ENCODE measurements at places on chromosomes 6 and 20.

GRCh38 chr20:373171-373890 lies 7.2 kb upstream of the TRIB3 start:
- peak; percentile 39 for DNase-seq

DNA sequence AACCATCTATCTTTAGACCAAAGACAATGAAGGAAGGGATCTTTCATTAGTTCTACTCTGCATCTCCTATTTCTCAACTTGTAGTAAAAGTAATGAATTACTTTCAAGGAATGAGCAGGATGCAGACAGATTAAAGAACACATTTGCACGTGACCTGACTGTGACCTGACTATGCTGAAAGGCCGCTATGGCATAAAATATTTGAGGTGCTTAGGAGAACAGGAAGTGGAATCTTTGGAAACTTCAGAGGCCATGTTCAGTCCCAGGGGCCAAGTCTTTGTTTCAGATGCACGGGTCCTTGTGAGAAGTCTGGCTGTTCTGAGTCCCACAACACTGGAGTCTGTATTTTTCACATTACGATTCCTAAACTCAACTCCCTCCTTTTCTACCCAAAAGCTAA lies 41.0 kb downstream of the NINL start:
- no peak for DNase-seq

DNA sequence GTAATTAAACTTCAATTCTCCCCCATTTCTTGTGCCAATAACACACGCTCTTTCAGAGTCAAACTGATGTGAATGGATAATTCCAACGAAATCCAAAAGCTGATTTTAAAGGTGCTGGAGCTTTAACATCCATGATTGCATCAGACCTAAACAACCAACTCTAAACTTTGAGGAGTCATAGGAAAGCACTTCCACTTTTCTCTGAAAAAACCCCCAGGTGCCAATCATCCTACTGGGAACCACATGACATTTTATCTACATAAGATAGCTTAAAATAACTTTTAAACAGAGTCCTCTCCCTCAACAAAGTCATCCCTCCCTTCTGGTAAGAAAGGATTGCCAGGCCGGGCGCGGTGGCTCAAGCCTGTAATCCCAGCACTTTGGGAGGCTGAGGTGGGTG lies 167.7 kb upstream of the PDE10A start:
- DNase-seq: no peak

DNA sequence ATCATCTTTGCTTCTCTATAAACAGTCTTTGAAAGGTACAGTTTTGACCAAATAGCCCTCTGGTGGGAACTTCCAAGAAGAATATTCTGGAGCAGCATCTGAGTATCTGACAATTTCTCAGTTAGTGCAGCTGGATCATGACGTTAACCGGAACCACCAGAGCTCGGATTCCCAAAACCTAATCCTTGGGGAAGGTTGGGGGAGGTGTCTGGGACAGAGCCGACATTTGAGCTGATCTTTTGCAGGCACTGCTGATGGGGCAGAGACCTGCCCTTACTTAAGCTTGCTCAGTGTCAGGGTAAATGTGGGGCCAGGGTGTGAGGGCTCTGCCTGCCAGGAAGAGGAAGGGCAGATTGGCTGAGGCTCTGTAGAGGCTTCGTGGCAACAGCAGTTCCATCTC lies 416.6 kb downstream of the DHX35 start:
- DNase-seq: no peak

- DNase-seq: peak; percentile 69
These were observed 24.6 kb downstream of the DSTN start for GRCh38 chr20:17594443-17594842.

- DNase-seq: no peak
These were observed 948.0 kb upstream of the EPHA7 start for GRCh38 chr6:94367316-94367715.

GRCh38 chr6:170253910-170254269 lies 37.0 kb downstream of the DLL1 start:
- no peak for DNase-seq

DNA sequence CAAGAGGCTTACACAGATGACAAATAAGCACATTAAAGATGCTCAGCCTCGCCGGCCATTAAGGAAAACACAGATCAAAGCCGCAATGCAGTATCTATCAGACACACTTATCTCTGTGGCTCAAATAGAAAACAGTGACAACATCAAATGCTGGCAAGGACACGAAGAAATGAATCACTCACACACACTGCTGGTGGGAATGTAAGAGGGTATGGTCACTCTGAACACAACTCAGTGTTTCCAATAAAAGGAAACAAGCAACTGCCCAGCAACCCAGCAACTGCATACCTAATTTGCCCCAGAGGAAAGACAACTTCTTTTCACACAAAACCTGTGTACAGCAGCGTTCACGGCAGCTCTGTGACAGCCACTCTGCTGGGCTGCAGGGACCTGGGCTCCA lies 155.8 kb downstream of the WDR27 start:
- no peak for DNase-seq

- no peak for DNase-seq
These were observed 193.1 kb downstream of the NRN1 start for GRCh38 chr6:5813625-5814027.

GRCh38 chr20:25025091-25025861 lies 32.7 kb downstream of the ACSS1 start:
- DNase-seq: peak; percentile 9

DNA sequence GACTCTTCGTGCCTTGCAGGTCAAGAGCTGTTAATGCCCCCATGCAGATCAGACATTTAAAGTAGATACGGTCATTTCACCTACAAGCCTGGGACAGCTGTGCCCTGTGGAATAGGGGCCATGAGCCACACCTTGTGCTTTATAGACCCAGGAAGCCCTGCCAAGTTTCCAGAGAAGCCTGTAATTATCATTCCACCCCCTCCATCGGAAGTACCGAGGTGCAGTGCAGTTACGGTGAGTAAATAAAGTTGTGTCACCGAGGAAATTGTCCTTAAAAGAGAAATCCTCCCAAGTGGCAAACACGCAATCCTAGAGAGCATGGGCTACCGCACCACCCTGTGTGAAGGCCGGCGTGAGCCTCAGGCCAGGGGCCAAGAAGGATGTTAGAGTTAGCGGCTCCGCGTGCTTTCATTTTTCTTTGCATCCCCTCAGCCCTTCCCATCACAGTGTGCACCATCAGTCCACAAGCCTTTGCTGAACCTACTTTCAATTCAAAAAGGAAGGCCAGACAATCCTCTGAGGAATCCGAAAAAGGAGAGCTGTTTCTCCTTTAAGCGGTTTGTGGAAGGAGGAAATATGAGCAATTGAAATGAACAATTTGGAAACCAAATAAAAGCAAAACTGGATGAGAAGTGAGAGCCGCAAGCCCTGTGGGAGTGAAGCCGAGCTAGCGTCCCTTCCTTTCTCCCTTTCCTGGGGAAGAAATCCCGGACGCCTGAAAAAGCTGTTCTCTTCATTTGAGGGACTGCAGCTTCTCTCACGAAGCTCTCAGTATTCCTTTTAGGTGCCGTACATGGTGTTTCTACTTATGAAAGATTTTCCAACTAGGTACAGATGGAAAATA lies 183.3 kb upstream of the PDE10A start:
- DNase-seq: no peak

- no peak for DNase-seq
These were observed 617.7 kb upstream of the AGPAT4 start for GRCh38 chr6:161891542-161891941.

DNA sequence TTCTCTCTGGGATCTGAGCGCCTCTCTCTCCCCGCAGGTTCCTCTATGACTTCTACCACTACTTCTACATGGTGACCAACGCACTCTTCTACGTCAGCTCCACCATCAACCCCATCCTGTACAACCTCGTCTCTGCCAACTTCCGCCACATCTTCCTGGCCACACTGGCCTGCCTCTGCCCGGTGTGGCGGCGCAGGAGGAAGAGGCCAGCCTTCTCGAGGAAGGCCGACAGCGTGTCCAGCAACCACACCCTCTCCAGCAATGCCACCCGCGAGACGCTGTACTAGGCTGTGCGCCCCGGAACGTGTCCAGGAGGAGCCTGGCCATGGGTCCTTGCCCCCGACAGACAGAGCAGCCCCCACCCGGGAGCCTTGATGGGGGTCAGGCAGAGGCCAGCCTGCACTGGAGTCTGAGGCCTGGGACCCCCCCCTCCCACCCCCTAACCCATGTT lies 36.3 kb upstream of the MRGBP start:
- no peak for DNase-seq

DNA sequence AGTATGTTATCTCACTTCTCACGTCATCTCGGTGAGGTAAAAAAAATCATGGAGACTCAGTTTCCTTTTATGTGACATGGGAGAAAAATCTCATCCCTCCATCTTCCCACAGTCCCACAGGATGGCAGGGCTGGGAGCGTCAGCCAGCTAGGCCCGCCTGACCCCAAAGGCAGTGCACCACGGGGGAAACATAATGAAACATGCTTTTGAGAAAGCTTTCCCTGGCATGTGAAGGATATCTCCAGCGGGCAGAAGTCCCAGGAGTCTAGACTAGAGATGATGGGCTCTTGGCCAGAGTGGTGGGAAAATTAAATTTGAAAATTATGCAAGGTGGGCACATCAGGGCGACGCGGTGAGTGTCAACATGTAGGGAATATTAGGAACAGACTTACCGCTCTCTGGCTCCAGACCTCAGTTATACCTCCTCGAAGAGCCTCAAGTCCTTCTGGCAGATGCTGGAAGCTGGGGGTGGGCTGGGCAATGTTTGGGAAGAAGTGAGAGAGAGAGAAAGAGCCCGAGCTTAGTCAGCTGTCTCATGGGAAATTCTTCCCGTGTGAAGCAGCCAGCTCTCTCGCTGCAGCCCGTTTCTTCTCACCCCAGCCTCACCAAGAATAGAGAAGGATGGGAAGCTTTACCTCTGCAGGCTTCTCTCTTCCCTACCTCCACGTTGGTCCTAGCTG lies 52.3 kb downstream of the MOCS1 start:
- peak; percentile 71 for DNase-seq

DNA sequence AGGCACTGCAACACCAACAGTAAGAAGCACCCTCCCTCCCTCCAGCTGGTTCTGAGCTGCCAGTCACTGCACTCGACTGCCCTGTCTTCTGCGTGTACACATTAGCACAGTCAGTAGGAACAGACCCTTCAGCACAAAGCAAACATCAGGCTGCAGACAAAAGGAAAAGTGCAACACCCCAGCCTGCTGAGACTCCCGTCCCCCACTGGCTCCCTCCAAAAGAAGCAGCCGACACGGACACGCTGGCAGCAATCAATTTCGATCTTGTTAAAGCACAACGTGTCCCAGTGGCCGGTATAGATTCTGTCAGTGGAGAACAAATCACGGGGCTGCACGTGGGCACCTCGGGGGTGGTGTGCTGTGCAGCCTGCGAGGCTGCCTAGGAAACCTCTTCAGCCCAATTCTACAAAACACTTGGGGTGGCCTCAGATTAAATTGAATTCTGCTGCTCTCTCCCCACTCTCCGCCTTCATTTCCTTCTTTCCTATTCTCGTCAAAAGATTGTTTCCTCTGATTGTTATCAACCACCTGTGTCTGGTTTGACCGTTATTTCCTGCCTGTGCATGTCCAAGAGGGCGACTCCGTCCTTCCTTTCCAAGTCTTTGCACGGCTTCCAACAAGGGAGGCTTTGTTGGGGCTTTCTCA lies 38.7 kb downstream of the TRAF3IP2 start:
- peak; percentile 47 for DNase-seq

- DNase-seq: no peak
These were observed 232.0 kb downstream of the IBTK start for GRCh38 chr6:82015526-82015925.

GRCh38 chr20:32470025-32470861 lies 112.1 kb downstream of the ASXL1 start:
- DNase-seq: peak; percentile 83

DNA sequence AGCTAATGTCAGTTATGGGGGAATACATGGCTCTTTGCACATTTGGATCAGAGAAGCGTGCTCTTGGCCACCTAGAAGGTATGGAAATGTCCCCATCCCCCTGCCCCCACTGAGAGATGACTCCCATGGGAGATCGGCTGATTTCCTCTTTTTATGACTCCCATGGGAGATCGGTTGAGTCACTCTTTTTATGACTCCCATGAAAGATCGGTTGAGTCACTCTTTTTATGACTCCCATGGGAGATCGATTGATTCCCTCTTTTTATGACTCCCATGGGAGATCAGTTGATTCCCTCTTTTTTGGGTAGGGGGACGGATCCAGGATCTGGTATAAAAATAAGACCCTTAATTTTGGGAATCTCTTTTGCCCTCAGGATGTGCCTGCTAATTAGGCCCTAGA lies 10.3 kb upstream of the TAAR9 start:
- no peak for DNase-seq

DNA sequence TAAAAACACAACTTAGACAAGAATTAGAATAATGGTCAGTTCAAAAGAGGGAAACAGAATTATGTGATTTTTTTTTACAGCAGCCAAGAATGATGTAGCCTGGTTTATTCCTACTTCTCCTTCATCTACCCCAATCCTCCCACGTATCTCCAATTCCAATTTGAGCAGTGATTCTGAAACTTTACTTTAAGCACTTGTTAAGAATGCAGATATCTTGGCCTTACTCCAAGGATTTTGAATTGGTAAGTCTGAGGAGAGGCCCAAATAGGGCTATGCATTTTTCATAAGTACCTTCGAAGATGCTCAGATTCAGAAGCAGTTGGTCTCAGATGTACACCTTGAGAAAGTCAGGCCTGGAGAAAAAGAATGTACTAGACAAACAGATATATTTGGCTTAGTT lies 233.4 kb upstream of the FLRT3 start:
- DNase-seq: no peak

GRCh38 chr6:134368670-134369069 lies 50.8 kb upstream of the SGK1 start:
- no peak for DNase-seq

- DNase-seq: no peak
These were observed 10.1 kb upstream of the FRK start for GRCh38 chr6:116070616-116071389.

GRCh38 chr6:167578371-167578901 lies 248.3 kb upstream of the AFDN start:
- no peak for DNase-seq

Data from right hindlimb (tissue), 1 donor.